Thoracic aorta (tissue), 2 donors: ENCODE measurements at places on chromosomes 7 and 10.

DNA sequence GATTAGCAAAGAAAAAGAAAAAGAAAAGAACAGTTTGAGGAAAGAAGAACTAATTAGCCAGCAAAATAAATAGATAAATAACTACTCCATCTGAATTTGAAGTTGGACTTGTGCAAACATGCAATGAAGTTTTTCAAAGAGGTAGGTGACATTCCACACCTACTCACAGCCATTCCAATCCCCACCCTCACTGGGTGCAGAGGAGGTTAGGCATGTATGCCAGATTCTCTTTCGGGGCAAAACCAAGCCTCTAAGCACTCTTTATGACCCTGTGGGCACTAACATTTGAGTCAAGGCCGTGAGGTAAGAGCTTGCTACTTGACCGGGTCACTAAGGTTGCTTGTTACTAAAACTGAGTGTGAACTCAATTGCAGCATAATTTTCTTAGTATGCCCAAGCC lies 108.4 kb upstream of the SEMA3A start:
- no peak for DNase-seq

GRCh38 chr7:121372376-121373010 lies 23.6 kb downstream of the FAM3C start:
- no peak for DNase-seq

DNA sequence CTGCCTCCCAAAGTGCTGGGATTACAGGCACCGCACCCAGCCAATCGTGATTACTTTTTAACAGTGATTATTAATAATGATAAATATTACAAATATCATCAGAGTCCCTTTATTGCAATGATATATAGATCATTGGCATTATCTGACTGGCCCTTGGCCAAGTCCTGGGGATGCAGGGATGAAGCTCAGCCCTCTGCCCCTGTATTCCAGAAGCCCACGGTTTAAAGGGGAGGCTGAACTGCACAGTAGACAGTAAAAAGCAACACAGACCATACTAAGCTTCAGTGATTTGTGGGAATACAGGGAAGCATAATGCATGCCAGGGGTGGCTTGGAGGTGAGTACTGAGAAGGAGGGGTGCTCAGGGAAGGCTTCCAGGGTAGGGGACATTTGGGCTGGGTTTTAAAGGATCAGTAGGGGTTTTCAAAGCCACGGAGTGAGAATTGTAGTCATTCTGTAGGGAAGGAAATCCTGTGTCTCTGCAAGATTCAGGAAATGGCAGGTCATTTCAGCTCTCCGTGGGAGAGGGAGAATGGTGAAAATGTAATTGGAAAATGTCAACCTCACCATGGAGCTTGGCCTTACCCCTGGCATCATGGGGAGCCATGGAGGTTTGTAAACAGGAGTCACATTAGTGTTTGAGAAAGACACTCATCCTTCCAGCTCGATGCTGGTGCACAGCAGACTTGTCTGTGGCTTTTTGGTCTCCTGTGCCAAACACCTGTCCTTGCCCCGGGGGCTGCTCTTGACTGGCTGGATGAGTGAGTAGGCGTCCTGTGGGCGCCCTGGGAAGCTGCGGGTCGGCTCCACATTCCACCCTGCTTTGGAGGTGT lies 8.8 kb downstream of the ADAMTS14 start:
- no peak for DNase-seq

DNA sequence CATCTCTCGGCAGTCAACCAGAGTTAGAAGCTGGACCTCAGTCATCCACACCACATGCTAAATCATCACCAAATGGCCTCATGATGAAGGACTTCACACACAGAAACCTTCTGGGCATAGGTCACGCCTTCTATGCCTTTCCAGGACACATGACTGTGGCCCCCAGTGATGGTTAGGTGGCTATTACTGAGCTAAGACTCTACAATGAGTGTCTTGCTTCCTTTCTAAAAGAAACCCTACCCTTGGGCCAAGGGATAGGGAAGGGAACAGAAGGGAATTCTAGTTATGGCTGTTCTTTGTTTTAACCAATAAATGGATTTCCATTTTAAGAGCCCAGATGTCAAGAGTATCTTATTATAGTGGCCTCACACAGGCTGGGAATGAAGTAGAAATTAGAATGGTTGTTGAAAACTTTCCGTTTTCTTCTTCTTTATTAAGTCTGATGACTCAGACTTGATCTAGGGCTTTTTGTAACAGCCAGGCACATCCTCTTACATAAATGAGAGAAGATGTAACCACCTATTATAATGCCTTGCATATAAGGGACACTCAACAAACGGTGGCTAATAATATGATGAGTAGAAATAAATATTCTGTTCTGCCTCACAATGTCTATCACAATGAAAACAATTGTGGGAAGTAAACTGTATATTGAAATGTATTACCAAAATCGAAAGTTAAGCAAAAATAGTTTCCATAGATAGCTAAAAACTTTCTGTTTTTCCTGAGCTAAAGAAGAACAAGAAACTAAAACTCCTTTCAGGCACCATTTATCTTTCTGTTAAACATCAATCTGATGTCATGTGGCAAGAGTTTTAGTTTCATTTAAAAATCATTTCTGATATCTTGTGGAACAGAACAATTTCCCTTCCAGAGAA lies 62.5 kb upstream of the TOMM7 start:
- no peak for DNase-seq

GRCh38 chr10:69321865-69322264 lies 43.6 kb downstream of the HK1 start:
- no peak for DNase-seq

DNA sequence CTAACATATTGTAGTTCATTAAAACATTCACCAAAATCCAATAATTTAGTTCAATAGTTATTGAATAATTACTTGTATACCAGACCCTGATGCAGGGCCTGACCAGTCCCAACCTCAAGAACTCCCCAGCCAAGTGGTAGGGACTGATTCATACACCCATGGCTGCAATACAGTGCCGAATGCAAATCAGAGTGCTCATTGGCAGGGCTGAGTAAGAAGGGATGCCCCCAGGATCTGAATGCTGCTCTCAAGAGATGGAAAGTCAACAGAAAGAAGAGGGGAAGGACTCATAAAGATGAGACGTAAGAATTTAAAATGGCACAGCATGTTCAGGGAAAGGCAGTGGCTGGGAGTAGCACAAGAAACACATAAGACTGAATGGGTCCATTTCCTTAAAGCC lies 29.9 kb downstream of the ZNF438 start:
- DNase-seq = no peak

DNA sequence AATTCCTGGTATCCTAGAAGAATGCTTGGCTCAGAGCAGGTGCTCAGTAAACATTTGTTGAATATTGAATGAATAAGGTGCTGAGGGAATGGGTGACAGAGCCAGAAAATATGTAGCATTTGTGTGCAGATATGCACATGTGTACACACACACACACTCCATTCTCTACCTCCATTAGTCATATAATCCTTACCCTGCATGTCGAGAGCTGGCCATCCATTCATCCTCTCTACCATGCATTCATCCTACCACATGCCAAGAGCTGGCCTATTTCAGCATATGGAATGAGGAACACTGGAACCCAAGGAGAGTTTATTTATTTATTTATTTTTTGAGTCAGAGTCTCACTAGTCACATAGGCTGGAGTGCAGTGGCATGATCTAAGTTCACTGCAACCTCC lies 284.8 kb downstream of the PLXNA4 start:
- no peak for DNase-seq

DNA sequence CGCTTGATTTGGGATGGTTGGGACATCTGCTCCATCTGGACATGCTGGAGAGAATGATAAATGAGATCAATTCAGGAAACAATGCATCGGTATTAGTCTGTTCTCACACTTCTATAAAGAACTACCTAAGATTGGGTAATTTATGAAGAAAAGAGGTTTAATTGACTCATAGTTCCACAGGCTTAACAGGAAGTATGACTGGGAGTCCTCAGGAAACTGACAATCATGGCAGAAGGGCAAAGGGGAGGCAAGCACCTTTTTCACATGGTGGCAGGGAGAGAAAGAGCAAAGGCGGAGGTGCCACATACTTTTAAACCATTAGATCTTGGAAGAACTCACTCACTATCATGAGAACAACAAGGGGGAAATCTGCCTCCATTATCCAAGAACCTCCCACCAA lies 16.8 kb upstream of the TSPAN12 start:
- no peak for DNase-seq

- no peak for DNase-seq
These were observed 94.2 kb upstream of the SLC25A13 start for GRCh38 chr7:96416116-96416515.

GRCh38 chr10:61757001-61757400 lies 94.3 kb downstream of the CABCOCO1 start:
- no peak for DNase-seq

DNA sequence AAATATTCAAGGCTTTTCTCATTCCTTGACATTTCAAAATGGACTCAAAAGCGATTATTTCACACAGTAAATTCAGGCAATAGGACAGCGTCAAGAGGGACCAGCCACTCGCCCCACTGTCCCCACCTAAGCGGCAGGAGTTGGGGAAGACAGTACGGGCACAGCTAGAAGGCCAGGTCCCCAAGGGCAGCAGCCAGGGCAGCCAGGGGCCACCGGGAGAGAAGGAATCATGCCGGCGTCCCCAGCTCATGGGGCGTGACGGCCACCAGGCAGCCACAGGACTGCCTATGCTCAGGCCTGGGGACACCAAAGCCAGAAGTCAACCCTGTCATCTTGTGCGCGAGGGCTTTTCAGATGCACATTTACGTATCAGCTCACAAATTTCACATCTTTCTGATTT lies 225.7 kb upstream of the PPP2R2D start:
- no peak for DNase-seq

- no peak for DNase-seq
These were observed 68.2 kb upstream of the DDC start for GRCh38 chr7:50633414-50633710.

GRCh38 chr7:39721919-39722597 lies 98.7 kb downstream of the RALA start:
- DNase-seq = no peak

- DNase-seq = no peak
These were observed 249.2 kb downstream of the SFMBT2 start for GRCh38 chr10:7161484-7162250.

DNA sequence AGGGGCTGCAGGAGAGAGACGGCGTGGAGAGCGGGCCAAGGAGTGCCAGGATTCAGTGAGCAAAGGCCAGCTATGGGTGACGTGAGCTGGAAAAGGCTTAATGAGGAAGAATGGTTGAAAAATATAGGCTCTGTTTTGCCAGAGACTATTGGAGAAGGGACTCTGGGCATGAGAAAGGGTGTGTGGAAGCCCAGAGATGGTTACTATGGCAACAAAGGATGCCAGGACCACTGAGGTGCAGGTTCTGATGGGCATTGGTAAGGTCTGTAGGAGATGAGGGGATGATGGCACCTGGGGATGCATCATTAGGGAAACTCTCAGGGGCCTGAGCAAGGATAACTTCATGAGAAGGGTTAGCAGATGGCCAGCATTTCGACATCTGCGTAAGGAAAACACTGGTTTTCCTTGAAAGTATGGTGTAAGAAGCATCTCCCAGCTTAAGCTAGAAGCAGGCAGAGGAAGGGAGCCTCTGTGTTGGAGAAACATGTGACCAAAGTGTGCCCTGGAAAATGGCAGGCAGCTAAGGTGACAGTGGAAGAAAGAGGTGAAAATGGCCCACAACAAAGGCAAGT lies 21.6 kb upstream of the FAM180A start:
- no peak for DNase-seq

DNA sequence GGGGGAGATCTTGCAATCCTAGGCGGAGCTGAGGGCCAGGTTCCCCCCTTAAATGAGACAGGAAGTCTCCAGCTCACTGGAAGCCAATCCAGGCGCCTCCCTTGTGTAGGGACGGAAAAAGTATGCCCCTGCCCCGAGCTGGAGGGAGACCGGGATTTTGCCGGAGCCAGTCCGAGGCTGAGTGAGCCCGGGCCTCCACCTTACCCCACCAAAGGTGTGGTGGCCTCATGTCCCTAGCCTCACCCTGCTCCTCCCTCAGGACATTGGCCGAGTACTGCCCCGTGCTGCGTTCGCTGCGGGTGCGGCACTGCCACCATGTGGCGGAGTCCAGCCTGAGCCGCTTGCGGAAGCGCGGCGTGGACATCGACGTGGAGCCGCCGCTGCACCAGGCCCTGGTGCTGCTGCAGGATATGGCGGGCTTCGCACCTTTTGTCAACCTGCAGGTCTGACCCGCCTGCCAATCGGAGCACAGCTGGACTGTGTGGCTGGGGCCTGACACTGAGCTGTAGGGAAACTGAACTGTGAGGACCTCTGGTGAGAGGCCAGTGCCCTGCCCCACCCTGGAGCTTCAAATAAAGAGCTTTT lies 2.0 kb downstream of the FBXL15 start:
- DNase-seq = no peak

DNA sequence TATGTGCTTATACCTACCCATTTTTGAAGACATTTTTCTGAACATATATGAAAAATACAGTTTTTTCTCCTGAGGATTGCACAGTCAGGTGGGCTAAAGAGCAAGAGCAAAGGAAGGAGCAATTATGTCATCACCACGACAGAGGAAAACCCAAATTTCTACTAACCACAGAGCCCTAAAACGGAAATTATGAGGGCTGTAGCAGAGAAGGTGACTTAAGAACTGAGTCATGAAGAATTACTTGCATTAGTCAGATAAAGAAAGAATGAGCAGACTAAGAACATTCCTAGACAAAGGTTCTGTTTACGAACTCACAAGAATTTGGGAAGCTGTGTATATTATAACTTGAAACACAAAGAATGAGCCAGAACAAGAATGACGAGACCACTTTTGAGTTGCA lies 974.4 kb downstream of the NXPH1 start:
- no peak for DNase-seq

GRCh38 chr7:6507906-6508305 lies 43.4 kb downstream of the GRID2IP start:
- DNase-seq = no peak

DNA sequence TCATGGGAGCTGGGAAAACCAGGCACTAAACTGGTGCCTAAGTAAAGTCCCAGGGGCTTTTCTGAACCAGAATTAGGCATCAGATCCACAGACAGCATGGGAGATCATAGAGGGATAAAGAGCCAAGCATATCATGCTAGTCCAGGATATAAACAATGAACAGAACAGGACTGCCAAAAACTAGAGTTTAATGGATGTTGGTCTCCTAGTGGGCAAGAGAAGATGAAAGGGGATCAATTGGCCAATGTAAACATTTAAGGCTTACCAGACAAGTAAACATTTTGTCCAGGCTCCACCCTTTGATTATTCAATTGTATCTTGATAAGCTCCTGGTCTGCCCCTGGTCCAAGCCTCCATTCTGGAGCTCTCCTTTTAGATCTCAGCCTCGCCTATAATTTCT lies 18.9 kb downstream of the MACC1 start:
- no peak for DNase-seq
